WTC11 (cell line): ENCODE measurements at places on chromosomes 1 and 21.

GRCh38 chr21:26888256-26888655 lies 43.0 kb upstream of the ADAMTS1 start:
- DNase-seq = no peak

DNA sequence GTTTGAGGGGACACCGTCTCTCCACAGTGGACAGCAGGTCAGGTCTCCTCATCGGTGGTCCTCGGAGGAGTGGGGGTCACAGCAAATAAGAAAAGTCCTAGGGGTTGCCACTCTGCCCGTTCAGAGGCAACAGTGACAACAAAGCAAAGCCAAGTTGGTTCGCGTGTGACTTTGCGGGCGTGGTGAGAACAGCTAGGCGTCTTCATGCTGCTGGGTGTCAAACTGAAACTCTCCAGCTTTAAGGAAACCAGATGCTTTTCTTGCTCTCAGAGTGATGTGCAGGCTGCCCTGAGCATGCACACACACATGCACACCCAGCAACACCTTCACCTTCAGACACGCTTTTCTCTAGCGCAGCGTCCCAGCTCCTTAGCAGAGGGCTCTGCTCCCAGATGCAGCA lies 70.1 kb upstream of the ARHGEF16 start:
- DNase-seq = no peak

DNA sequence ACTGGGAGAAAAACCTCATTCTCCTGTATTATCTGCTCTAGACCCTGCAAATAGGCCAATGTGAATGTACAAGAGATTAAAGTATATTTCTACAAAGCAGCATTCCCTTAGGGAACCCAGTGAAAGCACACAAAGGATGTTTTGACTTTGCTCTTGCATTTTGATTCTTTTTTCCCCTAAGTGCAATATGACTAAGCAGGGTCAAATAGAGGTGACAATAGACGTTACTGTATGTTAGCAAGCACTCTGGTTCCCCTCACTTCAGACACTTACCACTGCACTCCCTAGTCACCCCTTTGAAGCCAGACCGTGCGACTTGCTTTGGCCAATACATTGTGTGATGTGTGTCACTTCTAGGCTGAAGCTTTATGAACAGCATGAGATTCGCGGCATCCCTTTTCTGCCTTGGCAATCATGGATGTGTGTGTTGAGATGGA lies 209.7 kb downstream of the RHOU start:
- no peak for DNase-seq

GRCh38 chr1:44694863-44695478 lies 20.5 kb downstream of the ARMH1 start:
- DNase-seq = no peak

DNA sequence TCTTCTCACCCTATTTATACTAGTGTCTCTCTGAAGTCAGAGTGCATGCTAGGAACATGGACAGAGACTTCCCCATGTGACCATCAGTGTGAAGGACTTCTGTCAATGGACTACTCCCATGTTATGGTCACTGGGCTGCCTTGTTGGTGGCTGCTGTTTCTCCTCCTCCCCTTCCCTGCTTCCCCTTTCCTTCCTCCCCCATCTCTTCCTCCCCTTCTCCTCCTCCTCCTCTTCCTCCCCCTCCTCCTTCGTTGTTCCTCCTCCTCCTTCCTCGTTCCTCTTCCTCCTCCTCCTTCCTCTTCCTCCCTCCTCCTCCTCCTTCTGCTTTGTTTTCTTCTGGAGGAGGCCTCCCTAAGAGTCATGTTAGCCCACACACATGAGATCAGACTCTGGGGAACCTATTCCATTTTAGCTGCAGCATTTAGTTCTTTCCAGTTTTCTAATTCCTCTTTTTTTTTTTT lies 35.8 kb downstream of the IER5 start:
- DNase-seq = no peak

DNA sequence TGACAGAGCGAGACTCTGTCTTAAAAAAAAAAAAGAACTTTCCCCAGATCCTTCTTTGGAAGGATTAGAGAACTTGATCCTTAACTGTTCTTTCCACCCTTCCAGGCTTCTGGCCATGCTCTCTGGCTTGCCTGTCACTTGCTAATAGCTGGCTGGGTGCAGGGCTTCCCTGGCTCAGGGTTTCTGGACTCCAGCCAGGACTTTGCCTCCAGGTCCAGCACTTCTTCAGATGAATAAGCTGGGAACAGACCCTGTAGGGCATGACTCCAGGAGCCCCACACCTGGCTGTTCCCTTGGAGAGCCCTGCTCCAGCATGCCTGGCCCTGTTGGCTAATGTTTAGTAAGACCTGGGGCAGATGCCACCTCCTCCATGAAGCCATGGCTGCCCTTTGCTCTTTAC lies 3.3 kb upstream of the NT5C1A start:
- no peak for DNase-seq
